Temporal lobe (tissue), 4 donors: ENCODE measurements at places on chromosomes 12 and 14. TPM values are rescaled to one million over a fixed set of nuclear protein-coding genes. Genes with fewer than 3 reads are reported as not detected.

Gene PTPN21
- 10.6 TPM for total RNA-seq

Gene SERPINA9
- total RNA-seq: not detected

Gene KLRF1
- not detected for total RNA-seq

Gene LMO3
- total RNA-seq: 654 TPM

Gene CCNB1IP1
- total RNA-seq: 44.3 TPM

Gene ITGB7
- 0.25 TPM for total RNA-seq

Gene LIN7A
- 28.5 TPM for total RNA-seq

Gene SLC25A47
- not detected for total RNA-seq

Gene TCL1B
- not detected for total RNA-seq

Gene SMCO3
- total RNA-seq: not detected

Gene KCNJ8
- total RNA-seq: 4.2 TPM

Gene SALL2
- total RNA-seq: 26.3 TPM

Gene DNAJC22
- total RNA-seq: under 0.01 TPM

Gene LRP1-AS
- total RNA-seq: not detected

Gene PAPOLA
- total RNA-seq: 162 TPM

Gene KCNC2
- 16.5 TPM for total RNA-seq

Gene PKP2
- total RNA-seq: 6.4 TPM

Gene SLCO1B1
- not detected for total RNA-seq

Gene VAMP1
- total RNA-seq: 0.98 TPM

Gene VRTN
- total RNA-seq: not detected
